K562 (cell line): ENCODE measurements at places on chromosomes 2 and 18. TPM values are rescaled to one million over a fixed set of nuclear protein-coding genes. Genes with fewer than 3 reads are reported as not detected.

DAPL1 gene
- not detected in 2 replicates for total RNA-seq

DSEL gene
- total RNA-seq, result 0.04 and 0.07 TPM in 2 replicates

RAD51AP2 gene
- not detected in 2 replicates for total RNA-seq

ACMSD gene
- not detected in 2 replicates for total RNA-seq

MARCO gene
- 0.16 and 0.31 TPM in 2 replicates for total RNA-seq

DNA sequence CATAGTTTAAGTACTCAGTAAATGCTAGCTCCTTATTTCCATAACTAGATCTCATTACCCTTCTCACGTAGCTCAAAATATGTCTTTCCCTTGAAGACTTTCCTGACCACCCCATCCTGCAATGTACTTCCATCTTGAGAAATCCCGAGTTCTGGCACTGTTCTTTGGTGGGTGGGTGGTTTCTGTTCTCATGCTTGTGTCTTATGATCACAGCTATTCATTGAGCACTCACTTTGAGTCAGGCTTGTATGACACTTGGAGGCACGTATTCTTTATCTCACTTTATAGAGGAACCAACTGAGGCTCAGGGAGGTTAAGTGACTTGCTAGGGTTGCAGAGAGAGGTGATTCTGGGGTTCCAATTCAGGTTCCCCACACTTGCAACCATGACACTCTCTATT, 9.0 kb upstream of the CLIP4 start:
- H3K27ac ChIP-seq, result no peak overlapping the region
- no peaks in the 10 kb centered on the region for H3K4me1 ChIP-seq
- peaks cover 6% of the 10 kb centered on the region for H3K27me3 ChIP-seq
- no peaks in the 10 kb centered on the region for H3K36me3 ChIP-seq
- H3K4me3 ChIP-seq, result no peak overlapping the region

DNA sequence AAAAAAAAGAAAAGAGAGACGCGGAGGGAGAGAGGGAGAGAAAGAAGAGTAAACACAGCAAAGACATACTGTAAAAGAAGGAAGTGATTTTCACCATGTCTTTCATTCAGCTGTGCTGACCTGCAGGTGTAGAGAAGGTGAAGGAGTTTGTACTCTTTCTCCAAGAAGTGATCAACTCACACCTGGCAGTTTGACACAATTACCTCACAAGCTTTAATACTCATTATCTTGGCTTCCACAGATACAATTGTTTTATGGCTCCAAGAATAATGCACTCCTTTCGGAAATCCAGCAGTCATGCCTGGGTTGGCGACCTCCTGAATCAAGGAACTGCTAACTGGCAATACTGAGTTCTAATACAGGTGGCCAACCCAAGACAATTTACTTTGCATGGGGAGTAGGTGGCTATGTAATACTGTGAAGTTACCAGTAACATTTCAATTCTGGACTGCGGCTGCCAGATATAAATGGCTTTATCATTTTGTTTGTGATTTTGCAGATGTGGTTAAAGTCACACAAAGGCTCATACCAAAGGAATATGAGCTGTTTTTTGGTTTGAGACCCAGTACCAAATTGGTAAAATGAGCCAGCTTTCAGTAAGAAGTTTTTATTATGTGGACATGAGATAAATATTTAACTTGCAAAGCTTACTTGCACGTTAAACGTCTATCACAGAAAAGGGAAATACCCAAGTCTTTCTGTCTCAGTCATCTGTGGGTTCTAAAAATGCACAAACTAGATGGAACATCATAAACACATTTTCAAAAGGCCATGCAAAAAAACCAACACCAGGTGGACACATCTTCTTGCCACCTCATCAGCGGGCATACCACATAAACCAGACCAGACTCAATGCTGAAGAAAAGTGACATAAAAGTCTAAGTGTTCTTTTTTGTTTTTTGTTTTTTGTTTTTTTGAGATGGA, 69.3 kb downstream of the NCKAP5 start:
- H3K4me3 ChIP-seq, result no peak overlapping the region
- no peaks in the 10 kb centered on the region for H3K36me3 ChIP-seq
- H3K4me1 ChIP-seq, result no peaks in the 10 kb centered on the region
- H3K27me3 ChIP-seq, result no peaks in the 10 kb centered on the region
- DNase-seq, result no peak

DNA sequence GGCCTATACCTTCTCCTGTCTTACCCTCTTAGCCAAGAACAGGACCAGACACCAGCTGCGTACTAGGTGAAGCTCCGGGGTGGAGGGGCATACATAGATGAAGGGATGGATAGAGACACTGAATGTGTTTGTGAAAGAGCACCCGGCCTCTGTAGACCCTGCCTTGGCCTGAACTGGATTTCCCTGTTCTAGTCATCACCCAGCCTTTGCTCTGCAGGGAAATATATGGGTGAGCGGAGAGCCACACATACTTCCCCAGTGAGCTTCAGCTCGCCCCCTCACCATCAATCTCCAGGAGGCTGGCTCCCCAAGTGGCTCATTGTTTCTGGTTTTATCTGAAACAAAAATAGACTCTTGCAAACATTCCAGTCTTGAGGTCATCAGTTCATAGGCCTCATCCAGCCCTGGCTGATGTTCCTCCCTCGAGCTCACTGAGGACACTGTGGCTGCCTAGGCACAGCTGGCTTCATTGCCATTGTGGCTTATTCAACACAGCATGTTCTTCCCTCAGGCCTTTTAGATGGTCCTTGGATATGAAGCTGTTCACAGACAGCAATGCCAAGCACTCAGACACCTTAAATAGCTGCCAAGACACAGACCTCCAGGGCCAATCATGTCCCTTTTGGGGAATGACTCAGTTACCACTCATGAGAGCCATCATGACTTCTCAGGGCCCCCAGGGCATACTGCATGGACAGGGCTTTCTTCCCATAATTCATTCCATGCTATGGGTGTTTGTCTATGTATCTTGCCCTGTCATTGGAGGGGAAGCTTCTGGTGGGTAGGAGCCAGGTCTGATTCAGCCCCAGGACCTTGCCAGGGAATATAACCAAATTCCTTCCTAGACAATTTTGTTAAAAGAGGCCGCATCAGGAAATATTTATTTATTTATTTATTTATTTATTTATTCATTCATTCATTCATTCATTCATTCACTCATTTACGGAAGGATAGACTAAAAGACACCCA, 82.4 kb downstream of the TTC32 start:
- no peaks in the 10 kb centered on the region for H3K36me3 ChIP-seq
- no peak overlapping the region for H3K4me3 ChIP-seq
- H3K4me1 ChIP-seq, result no peaks in the 10 kb centered on the region
- no peak overlapping the region for H3K27ac ChIP-seq
- H3K27me3 ChIP-seq, result peaks cover 18% of the 10 kb centered on the region
- DNase-seq, result no peak

- H3K4me3 ChIP-seq, result no peak overlapping the region
- DNase-seq, result peak; percentile 16
- H3K4me1 ChIP-seq, result no peaks in the 10 kb centered on the region
- no peaks in the 10 kb centered on the region for H3K36me3 ChIP-seq
Measured at GRCh38 chr2:178796079-178796677, 11.0 kb downstream of the TTN start.

DNA sequence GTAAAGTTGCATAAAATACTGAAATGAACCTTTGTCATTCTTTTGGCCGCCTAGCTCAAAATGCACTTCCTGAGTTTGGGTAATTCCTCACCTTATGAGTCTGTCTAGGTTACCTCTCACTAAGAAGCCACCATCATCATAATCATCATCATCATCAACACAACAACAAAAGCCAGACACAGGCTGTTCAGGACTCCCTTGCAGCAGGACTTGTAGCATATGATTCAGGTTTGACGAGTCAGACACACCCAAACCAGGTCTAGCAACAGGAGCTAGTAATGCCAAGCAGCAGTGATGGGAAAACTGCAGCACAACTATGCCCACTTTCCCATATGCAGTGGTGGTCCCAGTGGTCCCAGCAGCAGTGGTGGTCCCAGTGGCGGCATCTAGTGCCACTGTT, 2.8 kb upstream of the SGO2 start:
- H3K4me3 ChIP-seq, result no peak overlapping the region
- H3K4me1 ChIP-seq, result no peaks in the 10 kb centered on the region
- no peak for DNase-seq
- no peaks in the 10 kb centered on the region for H3K36me3 ChIP-seq
- H3K27ac ChIP-seq, result no peak overlapping the region

GRCh38 chr18:79916546-79917168, 34.8 kb downstream of the SLC66A2 start:
- no peak for DNase-seq
- no peak overlapping the region for H3K27ac ChIP-seq
- no peaks in the 10 kb centered on the region; the same call in 1 of the 2 replicates for H3K4me1 ChIP-seq
- no peak overlapping the region for H3K4me3 ChIP-seq

- H3K4me3 ChIP-seq, result no peak overlapping the region
- H3K36me3 ChIP-seq, result peaks cover 72% of the 10 kb centered on the region
- H3K4me1 ChIP-seq, result peaks cover 4% of the 10 kb centered on the region; the same call in 2 of the 3 replicates
- DNase-seq, result no peak
- no peaks in the 10 kb centered on the region for H3K27me3 ChIP-seq
Measured at GRCh38 chr2:241334813-241335212, 19.1 kb downstream of the SEPTIN2 start.

GRCh38 chr2:215274829-215275228, 37.0 kb upstream of the ATIC start:
- no peak overlapping the region for H3K4me3 ChIP-seq
- peaks cover 4% of the 10 kb centered on the region; the same call in 2 of the 3 replicates for H3K4me1 ChIP-seq
- no peak for DNase-seq
- no peaks in the 10 kb centered on the region for H3K27me3 ChIP-seq

DNA sequence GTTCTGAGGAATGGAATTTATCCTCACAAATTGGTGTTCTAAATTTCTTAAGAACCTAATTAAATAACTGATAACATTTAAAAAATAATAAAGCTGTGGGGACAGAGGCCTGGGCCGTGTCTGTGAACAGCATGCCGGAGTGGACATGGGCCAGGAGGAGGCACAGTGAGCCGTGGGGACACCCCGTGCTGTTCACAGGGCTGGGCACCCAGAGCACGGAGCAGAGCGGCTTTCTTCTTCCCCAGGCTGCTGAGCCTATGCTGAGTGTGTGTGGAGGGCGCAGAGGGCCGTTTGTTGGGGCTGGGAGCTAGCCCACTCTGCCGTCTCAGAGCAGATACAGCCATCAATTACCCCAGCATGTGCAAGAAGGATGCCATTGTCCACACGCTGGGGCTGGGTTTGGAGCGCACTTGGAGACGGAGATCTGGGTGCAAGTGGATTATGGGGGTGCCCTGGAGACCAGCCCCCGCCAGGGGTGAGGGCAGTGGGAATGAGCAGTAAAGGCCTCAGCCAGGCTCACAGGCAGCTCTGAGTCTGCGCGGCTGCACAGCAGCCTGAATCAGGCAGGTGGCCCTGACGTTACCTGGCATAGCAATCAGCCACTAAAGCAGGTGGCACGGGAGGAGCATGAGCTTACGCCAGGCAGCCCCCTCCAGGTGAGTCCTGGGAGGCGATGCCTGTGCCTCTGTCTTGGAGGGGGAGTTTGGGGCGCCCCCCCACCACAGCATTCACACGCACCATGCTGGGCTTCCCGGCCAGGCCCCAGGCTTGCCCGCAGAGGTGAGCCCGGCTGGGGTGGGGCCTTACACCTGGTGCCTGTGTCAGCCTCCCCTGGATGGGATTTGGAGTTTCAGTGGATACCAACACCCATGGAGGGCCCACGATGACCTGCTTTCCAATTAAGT, 52.1 kb upstream of the SLC66A3 start:
- H3K4me3 ChIP-seq, result no peak overlapping the region
- no peak for DNase-seq
- H3K27me3 ChIP-seq, result peaks cover 66% of the 10 kb centered on the region
- no peak overlapping the region for H3K27ac ChIP-seq
- no peaks in the 10 kb centered on the region for H3K36me3 ChIP-seq

- H3K4me1 ChIP-seq, result no peaks in the 10 kb centered on the region
- H3K27ac ChIP-seq, result no peak overlapping the region
- H3K27me3 ChIP-seq, result peaks cover 68% of the 10 kb centered on the region
- no peaks in the 10 kb centered on the region for H3K36me3 ChIP-seq
- no peak for DNase-seq
Measured at GRCh38 chr2:120436460-120436739, 90.5 kb downstream of the INHBB start.

- H3K4me1 ChIP-seq, result no peaks in the 10 kb centered on the region
- no peaks in the 10 kb centered on the region for H3K27me3 ChIP-seq
- H3K36me3 ChIP-seq, result no peaks in the 10 kb centered on the region
- no peak overlapping the region for H3K27ac ChIP-seq
Measured at GRCh38 chr18:27582760-27583412, 397.8 kb upstream of the CHST9 start.

DNA sequence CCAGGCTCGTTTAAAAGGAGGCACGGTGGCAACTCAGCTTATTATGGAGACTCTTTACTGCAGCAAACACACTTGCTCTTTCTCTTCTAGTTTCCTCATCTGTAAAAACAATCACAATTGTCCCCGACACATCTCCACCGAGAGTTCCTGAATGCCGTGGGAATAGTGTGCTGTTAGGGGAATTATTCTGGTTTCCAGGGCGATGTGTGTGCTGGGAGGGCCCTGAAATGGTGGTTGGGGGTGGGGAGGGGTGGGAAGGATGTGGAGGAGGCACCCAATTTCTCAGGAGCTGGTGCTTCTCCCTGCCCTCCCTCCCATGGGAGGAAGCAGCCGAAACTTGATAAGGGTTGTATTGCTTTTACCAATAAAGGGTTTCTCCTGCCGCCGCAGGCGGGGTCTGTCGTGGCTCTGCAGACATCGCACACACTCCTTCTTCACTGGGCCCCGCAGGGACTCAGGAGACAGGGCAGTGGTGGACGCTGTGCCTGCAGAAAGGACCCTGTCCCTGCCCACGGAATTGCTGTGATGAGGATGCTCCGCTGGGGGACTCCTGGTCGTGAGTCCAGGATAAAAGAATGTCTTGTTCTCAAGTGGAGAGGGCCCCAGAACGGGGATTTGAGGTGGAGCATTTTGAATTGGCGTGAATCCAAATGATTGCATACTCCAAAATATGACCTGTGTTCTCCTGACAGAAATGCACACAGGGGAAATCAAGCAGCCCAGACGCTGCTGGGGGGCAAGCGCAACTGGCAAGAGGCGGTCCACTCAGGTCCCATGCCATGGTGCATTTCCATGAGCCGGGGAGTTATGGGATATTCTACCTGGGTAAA, 119.2 kb downstream of the ACKR3 start:
- no peaks in the 10 kb centered on the region for H3K27me3 ChIP-seq
- no peak overlapping the region for H3K27ac ChIP-seq
- no peaks in the 10 kb centered on the region for H3K4me1 ChIP-seq

- H3K27me3 ChIP-seq, result no peaks in the 10 kb centered on the region; the same call in 1 of the 2 replicates
- no peaks in the 10 kb centered on the region for H3K36me3 ChIP-seq
- no peak overlapping the region for H3K4me3 ChIP-seq
- H3K27ac ChIP-seq, result no peak overlapping the region
- peaks cover 7% of the 10 kb centered on the region; the same call in 1 of the 3 replicates for H3K4me1 ChIP-seq
- no peak for DNase-seq
Measured at GRCh38 chr2:191791953-191792560, 54.8 kb downstream of the CAVIN2 start.
